Right ventricle myocardium superior (tissue), 1 donor: ENCODE measurements at places on chromosomes 5 and 9. TPM values are rescaled to one million over a fixed set of nuclear protein-coding genes. Genes with fewer than 3 reads are reported as not detected.
A peak's percentile ranks its signal among the peaks of the same experiment; 100 is the strongest.

DNA sequence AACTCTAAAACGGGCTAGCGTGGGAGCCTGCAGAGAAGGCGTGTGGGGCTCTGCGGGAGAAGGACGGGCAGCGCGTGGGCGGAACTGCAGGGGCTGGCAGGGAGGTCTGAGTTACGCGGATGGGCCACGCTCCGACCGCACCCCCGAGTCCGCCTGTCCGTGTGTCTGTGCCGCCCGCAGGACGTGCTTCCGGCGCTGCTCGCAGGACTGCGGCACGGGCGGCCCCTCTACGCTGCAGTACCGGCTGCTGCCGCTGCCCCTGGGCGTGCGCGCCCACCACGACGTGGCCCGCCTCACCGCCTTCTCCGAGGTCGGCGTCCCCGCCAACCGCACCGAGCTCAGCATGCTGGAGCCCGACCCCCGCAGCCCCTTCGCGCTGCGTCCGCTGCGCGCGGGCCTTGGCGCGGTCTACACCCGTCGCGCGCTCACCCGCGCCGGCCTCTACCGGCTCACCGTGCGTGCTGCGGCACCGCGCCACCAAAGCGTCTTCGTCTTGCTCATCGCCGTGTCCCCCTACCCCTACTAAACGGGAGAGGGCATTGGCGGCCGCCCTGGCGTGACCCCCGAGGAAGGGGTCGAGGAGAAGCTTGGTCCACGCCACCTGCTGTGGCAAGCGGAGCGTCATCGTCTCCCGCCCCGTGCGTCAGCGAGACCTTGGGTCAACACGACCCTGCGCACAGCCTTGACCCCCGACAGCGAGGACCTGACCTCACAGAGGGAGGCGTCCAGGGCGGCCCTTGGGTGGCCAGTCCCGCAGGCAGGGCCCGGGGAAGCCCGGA, 11.4 kb upstream of the ASS1 start:
- DNase-seq, result peak; percentile 60

- no peak for DNase-seq
Measured at GRCh38 chr9:21030389-21031035, 928 bp downstream of the HACD4 start.

DNA sequence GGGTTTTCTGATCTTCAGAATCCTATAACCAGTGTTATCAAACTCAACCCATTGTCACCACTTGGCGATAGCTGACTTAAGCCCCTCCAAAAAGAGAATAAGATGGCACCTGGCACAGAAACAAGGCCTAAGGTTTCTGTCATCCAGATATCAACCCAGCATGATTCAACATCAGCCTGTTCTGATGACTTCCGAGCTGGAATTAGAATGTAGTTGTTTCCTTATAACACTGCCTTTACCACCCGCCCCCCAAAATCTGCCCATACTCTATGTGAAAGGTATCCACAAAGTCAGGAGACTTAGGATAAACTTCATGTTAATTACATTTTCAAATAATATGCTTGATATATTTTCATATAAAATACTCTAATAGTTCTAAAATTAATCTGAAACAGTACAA, 5.2 kb downstream of the KLF9 start:
- DNase-seq, result no peak

DNA sequence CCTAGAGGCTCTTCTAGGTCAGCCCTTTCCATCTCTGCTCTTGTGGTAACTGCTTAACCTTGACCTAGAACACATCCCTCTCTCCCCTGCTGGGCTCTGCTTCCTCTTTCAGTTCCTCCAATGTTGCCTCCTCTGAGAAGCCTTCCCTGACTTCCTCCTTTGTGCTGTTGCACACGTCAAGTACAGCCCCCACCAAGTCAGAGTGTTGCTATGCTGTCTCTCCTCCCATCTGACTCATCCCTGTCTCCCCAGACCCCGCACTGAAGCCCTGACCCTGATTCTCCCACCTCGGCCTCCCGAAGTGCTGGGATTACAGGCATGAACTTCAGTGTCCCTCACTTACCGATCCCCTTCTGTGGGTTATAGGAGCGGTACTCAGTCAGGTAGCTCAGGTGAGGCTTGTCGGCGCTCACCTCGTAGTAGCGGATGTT, 10.4 kb upstream of the TRIM14 start:
- DNase-seq, result no peak

RARS1 gene
- total RNA-seq, result 41.8 TPM

CTXN3 gene
- total RNA-seq, result not detected
